ENCODE measurements at places on chromosomes 3 and 15. TPM values are rescaled to one million over a fixed set of nuclear protein-coding genes. Genes with fewer than 3 reads are reported as not detected.

LRRC15 gene
- not detected for total RNA-seq

- no peaks in the 10 kb centered on the region for H3K4me1 ChIP-seq
- H3K4me3 ChIP-seq: no peak overlapping the region
- no peak overlapping the region for H3K27ac ChIP-seq
- DNase-seq: no peak
Measured at GRCh38 chr3:99741588-99741987, 76.1 kb upstream of the CMSS1 start.

ABI3BP gene
- total RNA-seq: not detected

GRCh38 chr15:92168066-92168683 is 225.5 kb upstream of the ST8SIA2 start:
- H3K27ac ChIP-seq: no peak overlapping the region
- H3K27me3 ChIP-seq: no peaks in the 10 kb centered on the region
- no peaks in the 10 kb centered on the region for H3K4me1 ChIP-seq
- no peak for DNase-seq
- H3K4me3 ChIP-seq: no peak overlapping the region
- no peaks in the 10 kb centered on the region for H3K36me3 ChIP-seq

DNA sequence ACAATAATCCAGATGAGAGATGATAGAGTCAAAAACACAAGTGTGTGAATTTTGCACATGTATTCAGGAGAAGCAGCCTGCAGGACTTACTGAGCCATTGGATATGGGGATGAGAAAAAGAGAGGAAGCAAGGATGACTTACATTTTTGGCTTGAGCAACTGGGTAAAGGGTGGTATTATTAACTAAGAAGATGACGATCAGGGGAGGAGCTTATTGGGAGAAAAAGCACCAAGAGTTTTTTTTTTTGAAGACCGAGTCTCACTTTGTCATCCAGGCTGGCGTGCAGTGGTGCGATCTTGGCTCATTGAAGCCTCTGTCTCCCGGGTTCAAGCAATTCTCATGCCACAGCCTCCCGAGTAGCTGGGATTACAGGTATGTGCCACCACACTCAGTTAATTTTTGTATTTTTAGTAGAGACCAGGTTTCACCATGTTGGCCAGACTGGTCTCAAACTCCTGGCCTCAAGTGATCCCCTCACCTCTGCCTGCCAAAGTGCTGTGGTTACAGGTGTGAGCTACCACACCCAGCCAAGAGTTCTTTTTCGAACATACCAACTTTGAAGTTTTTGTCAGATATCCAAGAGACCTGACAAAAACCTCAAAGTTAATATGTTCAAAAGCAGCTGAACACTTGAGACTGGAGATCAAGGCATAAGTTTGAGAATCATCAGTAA is 14.8 kb upstream of the SH3BP5 start:
- peak; percentile 29 for DNase-seq
- H3K4me1 ChIP-seq: peaks cover 43% of the 10 kb centered on the region
- H3K36me3 ChIP-seq: no peaks in the 10 kb centered on the region
- H3K27ac ChIP-seq: peak overlapping the region; percentile 3
- H3K27me3 ChIP-seq: no peaks in the 10 kb centered on the region

Data from CD8-positive, alpha-beta memory T cell (primary cell).